Stimulated activated CD4-positive, alpha-beta T cell treated with anti-CD3 and anti-CD28 coated beads, Interleukin-1b, Interleukin-23, amount 100 ng/mL, for 1 hour (primary cell): ENCODE measurements at places on chromosomes 4 and X.
A peak's percentile ranks its signal among the peaks of the same experiment; 100 is the strongest.

- DNase-seq = no peak
Measured at GRCh38 chr4:2461246-2461960, 7.5 kb upstream of the RNF4 start.

DNA sequence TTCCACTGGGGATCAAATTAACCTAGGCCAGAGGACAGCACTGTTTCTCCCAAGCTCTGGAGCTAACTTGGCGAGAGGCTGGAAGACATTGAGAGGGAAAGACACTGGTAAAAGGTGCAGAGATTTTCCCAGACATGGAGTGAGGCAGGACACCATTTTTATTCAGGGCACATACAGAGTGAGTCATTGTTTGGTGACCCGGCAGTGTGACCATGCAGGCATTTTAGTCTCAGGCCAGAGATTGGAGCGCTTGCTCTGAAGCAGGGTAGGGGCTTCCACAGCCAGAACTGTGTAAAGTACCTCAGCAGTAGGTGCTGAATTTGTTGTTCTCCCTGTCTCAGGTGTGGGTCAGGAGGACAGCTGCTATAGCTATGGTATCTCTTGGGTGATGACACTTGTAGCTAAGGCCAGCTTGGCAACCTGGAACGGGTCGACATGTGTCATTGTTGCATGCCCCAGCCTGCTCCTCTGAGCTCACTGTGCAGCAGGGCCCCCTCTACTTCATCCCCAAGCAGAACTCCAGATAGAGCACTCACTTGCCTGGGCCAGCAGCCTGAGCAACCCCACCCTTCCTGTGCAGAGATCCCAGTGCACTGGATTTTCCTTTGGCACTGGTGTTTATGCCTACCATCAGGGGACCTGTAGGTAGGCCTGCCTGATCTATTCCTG, 79.8 kb upstream of the ATP8A1 start:
- DNase-seq = no peak

DNA sequence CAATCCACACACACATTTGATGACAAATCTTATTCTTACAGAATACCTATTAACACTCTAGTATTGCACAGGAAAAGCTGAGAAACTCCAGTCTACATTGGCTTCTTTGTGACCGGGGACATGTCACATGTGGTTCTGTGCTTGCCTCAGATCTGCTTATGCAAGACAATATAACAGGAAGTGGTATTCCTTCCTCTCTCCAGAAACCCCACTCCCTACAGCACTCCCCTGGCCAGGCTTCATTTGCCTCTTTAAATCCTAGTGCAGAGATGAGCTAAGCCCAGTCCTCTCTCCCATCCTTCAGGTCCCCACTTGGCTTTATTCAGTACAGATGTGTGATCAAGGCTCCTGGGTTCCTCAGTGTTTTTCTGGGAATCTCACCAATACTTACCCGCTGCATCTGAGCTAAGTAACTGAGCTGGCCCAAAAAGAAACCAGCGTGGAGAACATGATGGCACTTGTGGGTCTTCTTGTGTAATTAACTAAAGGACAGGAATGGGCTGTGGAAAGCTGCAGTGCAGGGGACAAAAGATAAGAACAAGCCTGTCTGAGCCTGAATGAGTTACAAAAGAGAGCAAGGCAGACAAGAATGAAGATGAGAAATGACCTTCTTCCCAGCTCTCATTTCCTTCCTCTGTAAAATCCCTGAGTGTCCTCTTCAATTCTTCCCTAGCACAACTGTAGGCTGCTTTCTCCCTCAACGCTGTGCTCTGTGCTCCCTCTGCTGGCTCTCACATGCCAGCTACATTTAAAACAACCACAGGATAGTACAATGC, 105.6 kb downstream of the HNRNPD start:
- DNase-seq = peak; percentile 4

GRCh38 chr4:24404281-24404680, 180.1 kb downstream of the DHX15 start:
- no peak for DNase-seq

- peak; percentile 36 for DNase-seq
Measured at GRCh38 chrX:56764153-56764974, 35.3 kb downstream of the NBDY start.

DNA sequence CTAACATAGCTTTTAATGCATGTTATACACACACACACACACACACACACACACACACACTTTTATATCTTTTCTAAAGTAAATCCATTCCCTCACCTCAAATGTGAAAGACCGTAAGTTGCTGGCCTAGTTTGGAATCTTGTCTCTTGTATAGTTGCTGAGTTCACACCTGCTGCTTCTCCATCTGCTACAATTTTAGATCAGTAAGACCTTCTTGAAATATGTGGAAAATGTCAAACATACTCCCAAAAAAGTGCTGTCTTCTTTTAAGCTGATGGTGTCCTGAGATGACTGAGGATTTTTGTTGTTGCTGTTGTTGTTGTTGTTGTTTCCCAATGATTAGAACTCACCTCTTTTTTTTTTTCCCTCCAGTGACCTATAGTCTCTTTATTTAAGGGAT, 121.3 kb downstream of the SNCA start:
- no peak for DNase-seq

DNA sequence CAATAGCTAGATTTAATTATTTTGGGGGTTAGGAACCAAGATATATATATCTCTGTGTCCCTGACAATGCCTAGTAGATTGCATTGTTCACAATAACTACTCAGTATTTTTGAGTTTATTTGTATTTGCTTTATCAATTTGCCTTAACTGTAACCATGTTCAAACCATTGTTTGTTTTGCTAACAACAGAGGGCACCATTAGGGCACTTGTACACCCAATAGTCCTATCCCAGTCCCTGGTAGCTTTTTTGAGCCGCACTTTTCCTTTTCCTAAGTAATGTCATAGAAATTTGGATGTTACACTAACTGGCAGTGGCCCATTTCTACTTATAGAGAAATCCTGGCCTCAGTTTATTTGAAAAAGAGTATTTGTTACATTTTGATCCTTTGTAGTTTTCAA, 575 bp upstream of the KLHL5 start:
- no peak for DNase-seq

DNA sequence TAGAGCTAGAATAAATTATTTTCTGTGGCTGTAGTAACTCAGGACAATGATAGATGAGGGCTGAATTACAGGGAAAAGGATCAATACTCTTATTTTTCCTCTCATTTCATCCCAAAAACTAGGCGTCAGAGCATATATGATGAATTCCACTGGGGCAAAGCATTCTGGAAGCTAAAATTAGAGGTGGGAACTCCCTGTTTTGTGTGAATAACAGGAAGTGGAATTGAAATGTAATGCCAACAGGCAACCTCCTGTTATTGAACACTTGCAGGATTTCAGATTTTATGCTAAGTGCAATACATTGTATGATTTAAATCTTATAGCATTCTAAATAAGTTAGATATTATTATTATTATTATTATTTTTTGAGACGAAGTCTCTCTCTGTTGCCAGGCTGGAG, 20.9 kb downstream of the HSD17B11 start:
- no peak for DNase-seq

DNA sequence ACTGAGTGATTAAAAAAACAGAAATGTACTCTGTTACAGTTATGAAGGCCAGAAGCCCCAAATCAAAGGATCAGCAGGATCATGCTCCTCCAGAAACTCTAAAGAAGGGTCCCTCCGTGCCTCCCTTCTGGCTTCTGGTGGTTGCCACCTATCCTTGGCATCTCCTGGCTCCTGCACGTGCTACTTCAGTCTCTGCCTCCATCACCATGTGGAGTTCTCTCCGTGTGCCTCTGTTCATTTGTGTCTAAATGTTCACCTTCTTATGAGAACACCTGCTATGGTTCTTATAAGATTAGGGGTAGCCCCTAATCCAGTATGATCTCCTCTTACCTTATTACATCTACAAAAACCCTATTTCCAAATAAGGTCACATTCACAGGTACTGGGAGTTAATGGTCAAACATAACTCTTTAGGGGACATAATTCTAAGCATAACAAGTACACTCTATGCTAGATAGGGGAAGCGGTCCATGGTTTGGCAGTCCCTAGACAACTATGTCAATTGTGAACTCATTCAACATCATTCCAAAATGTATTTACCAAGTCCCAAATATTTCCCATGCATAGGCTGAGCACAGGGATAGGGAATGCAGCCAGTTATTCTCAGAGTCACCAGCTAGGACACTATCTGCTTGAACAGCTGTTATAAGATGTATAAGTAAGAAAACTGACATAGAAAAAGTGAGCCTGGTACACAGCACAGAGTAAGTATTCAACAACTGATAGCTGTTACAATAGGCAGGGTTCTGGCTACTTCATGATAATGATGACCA, 295.5 kb upstream of the BOD1L1 start:
- DNase-seq = no peak

DNA sequence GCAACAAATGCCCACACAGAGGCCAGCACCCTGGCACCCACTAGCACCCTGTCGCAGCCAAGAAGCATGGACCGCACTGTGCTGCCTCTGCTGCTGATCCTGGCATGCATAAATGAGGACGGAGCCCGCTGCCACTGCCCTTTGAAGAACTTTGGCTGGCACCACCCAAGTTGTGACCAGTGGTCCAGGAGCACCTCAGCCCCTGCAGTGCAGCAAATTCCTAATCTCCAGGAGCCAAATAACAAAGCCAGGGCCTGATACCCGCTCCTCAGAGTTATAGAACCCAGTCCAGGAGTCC, 807.2 kb downstream of the GLUD2 start:
- DNase-seq = no peak

DNA sequence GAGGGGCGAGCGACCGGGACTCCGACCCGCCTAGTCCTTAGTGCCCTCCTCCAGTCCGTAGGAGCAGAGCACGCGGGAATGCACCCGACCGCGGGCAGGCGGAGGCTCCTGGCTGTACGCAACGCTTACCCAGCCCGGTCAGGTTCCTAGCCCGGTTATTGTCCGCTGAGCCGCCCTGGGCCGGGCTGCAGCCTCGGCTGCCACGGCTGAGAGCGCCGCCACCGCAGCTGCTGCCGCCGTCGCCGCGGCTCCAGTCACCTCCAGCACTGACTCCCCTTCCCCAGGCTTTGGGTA, at the start of gene AMER1:
Gene AMER1 (minus strand): TSS at position 268 of the 294 bp plus-strand sequence. CDS start 12,422 bp downstream, outside the sequence.
- no peak for DNase-seq

DNA sequence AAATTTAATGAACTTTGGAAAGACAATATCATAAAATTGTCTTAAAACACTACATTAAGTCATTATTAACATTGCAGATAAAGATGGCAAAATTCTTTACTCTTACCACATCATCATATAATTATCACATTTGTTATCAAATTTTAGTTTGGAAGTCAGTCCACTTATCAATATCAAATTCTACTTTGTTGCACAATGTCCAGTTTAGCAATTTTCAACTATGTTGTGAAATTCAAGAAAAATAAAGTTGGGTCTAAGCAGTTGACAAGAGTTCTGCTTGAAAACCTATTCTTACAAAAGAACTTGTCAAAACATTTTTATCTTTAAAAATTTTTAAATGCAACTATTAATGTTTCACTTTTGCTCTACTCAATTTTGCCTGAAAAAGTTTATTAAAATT, 44.7 kb upstream of the TET2 start:
- no peak for DNase-seq

DNA sequence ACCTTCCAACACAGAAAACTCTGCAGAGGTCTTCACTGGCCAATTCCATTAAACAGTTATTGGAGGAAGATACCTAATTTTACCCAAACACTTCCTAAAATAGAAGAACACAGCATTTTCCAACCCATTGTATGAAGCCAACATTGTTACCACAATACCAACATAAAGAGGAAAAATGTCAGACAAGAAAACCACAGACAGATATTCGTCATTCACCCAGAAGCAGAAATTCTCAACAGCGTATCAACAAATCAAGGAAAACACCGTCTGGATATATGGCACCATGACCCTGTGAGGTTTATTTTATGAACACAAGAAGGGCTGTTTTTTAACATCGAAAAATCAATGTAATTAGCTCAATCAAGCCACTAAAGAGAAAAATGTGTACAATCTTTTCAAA, 255.6 kb downstream of the ASMT start:
- no peak for DNase-seq

- no peak for DNase-seq
Measured at GRCh38 chr4:145348291-145348690, 133.4 kb upstream of the SMAD1 start.

DNA sequence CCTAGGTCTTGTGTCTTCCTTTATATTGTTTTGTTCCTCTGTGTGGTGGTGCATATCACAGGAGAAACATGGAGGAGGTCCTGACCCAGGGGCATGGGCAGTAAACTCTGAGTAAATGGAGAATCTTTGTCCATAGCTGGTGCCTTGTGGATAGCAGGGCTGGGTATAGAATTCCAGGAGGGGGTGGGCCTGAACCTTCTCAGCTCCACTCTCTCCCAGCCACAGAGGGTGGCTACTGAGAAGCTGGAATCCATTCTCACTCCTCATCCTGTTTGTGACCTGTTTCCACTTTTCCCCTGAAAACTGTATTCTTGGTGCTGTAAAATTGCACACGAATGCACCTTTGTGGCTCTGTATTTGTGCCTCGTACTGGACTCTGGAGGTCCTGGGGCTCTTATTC, 47.7 kb upstream of the ADRA2C start:
- no peak for DNase-seq

DNA sequence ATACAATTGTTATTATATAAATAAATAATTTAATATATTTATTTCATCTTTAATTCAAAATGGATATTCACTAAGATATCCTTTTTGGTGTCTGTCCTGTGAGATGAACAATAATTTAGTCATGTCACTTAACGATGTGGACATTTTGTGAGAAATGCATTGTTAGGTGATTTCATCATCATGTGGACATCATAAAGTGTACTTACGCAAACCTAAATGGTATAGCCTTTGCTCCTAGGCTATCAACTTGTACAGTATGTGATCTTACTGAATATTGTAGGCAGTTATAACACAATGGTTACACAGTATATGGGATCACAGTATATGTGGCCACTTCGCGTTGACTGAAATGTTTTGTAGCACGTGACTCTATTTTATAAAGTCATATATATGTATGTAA, 20.2 kb upstream of the CHRNA9 start:
- no peak for DNase-seq

- DNase-seq = no peak
Measured at GRCh38 chr4:67765401-67765800, 11.2 kb upstream of the GNRHR start.

GRCh38 chr4:8761167-8761823, 110.3 kb downstream of the HMX1 start:
- no peak for DNase-seq

GRCh38 chr4:38759113-38759789, 23.5 kb downstream of the TLR10 start:
- DNase-seq = peak; percentile 47

DNA sequence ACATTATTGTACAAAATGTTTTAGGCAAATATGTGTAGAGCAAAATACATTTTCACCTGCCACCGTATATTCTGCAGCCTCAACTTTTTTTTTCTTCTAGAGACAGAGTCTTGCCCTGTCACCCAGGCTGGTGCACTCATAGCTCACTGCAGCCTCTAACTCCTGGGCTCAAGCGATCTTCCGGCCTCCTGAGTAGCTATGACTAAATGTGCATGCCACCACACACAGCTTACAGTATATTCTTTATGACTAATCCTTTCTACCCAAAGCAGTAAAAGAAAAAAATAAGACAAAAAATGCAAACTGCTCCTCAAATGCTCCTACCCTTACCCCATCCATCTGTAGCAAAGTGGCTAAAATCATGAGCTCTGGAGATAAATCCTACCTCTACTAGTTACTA, 426.3 kb downstream of the KCNIP4 start:
- no peak for DNase-seq

- no peak for DNase-seq
Measured at GRCh38 chrX:48897157-48897624, 377 bp downstream of the TIMM17B start.
